Activated CD4-positive, CD25-positive, alpha-beta regulatory T cell treated with anti-CD3 and anti-CD28 coated beads, Interleukin-2, amount 50 U/mL, for 16 hours (primary cell): ENCODE measurements at places on chromosomes 4 and X.

DNA sequence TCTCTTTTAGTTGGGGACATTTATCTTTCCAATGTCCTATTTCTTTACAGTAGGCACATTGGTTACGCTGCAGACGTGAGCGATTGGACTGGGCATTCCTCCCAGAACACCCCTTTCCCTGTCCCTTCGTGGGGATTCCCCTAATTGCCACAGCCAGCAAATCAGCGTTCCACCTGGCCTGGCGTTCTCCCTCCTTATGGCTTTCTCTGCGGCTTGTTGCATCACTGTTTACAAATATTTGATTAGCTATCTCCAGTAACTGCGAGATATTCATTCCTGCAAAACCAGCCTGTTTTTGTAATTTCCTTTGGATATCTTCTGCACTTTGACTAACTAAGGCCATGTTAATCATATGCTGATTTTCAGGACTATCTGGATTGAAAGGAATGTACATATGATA is 202.5 kb upstream of the KLF8 start:
- DNase-seq = no peak

DNA sequence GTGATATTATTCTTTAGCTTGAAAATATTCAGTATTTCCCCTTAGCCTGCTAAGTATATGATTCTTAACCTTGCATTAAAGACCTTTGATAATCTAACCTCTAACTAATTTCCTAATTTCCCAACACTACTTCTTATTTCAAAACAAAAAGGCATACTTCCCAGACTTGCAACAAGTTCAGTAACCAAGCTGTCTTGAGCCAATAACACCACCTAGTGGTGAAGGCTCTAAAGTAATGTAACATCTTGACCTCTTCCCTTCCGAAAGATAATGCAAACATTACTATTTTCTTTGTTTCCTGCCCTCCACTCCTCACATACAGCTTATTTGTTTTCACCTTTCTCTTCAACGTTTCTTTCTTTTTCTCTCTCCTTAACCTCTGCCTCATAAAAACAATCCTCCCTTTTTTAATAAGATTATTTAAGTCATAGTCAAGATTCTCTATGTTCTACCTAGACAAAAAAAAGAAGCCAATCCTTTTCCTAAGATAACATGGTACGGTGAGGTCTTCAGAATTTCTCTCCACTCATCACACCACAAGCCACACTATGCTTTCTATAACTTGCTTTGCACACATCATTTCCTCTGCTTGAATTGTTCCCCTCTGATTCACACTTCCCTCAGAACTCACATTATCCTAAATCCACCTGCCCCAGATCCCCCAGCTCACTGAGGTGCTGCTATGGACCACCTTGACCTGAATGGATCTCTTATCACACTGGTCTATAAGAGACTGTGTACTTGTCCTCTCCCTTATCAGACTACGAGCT is 3.5 kb downstream of the FAT1 start:
- no peak for DNase-seq

- no peak for DNase-seq
These were observed 9.9 kb downstream of the FHIP1A start for GRCh38 chr4:151418856-151419255.

- DNase-seq = no peak
These were observed 24.6 kb upstream of the CD40LG start for GRCh38 chrX:136623396-136623795.

GRCh38 chrX:4043951-4044350 is 330.5 kb upstream of the PRKX start:
- DNase-seq = no peak

DNA sequence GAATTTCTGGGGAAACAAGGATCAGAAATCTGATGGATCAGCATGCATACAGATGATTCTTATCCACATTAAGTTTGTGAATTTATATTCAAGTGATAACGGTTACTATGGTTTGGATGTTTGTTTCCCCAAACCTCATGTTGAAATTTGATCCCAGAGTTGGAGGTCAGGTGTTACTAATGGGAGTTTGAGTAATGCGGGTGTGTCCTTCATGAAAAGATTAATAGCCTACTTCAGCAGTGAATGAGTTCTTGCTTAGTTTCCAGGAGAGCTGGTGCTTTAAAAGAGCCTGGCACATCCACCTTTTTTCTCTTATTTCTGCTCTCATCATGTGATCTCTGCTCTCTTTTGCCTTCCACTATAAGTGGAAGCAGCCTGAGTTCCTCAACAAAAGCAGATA is 712.4 kb downstream of the IL1RAPL1 start:
- no peak for DNase-seq

GRCh38 chr4:53432528-53433424 is 55.3 kb downstream of the FIP1L1 start:
- no peak for DNase-seq

- DNase-seq = no peak
These were observed 118.3 kb downstream of the DNAAF6 start for GRCh38 chrX:107324493-107325310.

DNA sequence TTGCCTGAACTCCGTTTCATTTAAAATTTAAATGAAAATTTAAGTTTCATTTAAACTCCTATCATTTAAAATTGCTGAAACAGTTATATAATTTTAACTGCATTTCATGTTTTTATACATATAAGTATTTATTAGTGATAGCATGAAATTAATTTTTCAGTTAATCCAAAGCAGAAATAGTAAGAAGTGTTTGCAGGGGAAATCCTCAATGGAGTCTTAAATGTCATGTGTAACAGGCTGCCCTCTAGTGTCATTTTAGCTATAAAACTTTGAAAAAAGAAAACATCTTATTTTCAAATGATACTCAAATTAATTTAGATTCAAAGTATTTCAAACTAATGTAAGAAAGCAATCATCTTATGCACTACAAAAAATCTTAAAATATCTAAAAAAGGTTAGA is 27.2 kb downstream of the TAPT1 start:
- no peak for DNase-seq

DNA sequence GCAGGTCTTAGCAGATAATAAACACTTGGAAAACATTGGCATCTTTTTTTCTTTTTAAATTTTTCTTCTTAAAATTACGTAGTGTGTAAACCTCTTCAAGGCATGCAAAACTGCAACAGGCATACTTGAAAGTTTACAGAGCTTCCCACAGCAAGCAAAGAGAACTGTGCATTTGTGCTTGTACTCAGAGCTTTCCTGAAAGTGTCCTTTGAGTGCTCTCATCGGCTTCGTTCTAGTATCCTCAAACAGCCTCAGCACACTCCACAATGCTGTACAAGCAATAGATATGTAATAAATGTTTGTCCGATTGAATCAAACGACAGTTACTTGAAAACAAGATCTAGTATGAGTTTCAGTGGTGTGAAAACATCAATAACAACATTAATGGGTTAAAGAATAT is 227.5 kb downstream of the PAPSS1 start:
- no peak for DNase-seq

DNA sequence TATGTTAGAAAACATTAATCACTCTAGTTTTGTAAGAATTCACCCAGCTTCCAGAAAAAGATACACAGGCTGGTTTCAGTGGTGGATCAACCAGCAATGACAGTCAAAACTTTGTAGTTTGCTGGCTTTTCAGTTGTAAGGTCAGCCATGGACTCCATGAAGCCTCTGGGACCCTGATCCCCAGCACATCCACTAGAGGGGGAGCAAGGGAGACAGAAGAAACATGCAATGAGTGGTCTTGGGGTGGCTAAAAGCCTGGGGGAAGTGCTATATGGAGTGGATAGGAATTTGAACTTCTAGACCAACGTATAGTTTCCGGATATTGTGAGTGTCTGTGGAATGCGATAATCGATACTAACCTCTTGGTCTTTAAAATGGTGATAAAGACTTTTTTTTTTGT is 72.7 kb downstream of the AFF2 start:
- no peak for DNase-seq
